Progenitor cell of endocrine pancreas (in vitro differentiated cells): ENCODE measurements at places on chromosomes 12 and 14. TPM values are rescaled to one million over a fixed set of nuclear protein-coding genes. Genes with fewer than 3 reads are reported as not detected.

RD3L gene
- total RNA-seq, result not detected in 2 replicates

KRT80 gene
- total RNA-seq, result 0.07 and 0.20 TPM in 2 replicates

SLC2A14 gene
- total RNA-seq, result 14.5 and 18.6 TPM in 2 replicates

NID2 gene
- 2.1 and 3.3 TPM in 2 replicates for total RNA-seq

ITGB7 gene
- total RNA-seq, result 0.29 and 0.93 TPM in 2 replicates

LALBA gene
- total RNA-seq, result not detected in 2 replicates

TAS2R9 gene
- total RNA-seq, result 0.26 and 0.29 TPM in 2 replicates

TMEM63C gene
- total RNA-seq, result 1.6 and 1.8 TPM in 2 replicates

BLOC1S1 gene
- 65.8 and 68.5 TPM in 2 replicates for total RNA-seq

CORO1C gene
- 68.3 and 85.5 TPM in 2 replicates for total RNA-seq

IL26 gene
- total RNA-seq, result not detected in 2 replicates

FOXG1 gene
- 1.2 and 1.4 TPM in 2 replicates for total RNA-seq

CRIP1 gene
- total RNA-seq, result 5.1 TPM in 2 replicates

AQP6 gene
- total RNA-seq, result 0.29 TPM in 1 of 2 replicates, not detected in the other

SLC39A2 gene
- not detected in 2 replicates for total RNA-seq

SYCP3 gene
- total RNA-seq, result not detected in 2 replicates

ACVRL1 gene
- total RNA-seq, result 0.18 TPM in 1 of 2 replicates, not detected in the other

LMNTD1 gene
- total RNA-seq, result not detected in 2 replicates

FGF23 gene
- total RNA-seq, result 0.14 and 0.40 TPM in 2 replicates

ZFHX2 gene
- 13.6 and 16.4 TPM in 2 replicates for total RNA-seq

KRT6C gene
- total RNA-seq, result not detected in 2 replicates

OASL gene
- not detected in 2 replicates for total RNA-seq

KIF5A gene
- 2.5 and 2.8 TPM in 2 replicates for total RNA-seq

VASH1 gene
- total RNA-seq, result 37.1 and 43.2 TPM in 2 replicates

GLT1D1 gene
- 5.7 and 6.5 TPM in 2 replicates for total RNA-seq

OTX2 gene
- total RNA-seq, result 0.27 TPM in 1 of 2 replicates, not detected in the other

PRKD1 gene
- 23.6 and 29.9 TPM in 2 replicates for total RNA-seq

B4GALNT3 gene
- total RNA-seq, result 58.3 and 67.0 TPM in 2 replicates

CNOT2 gene
- total RNA-seq, result 127 and 128 TPM in 2 replicates

CLEC2A gene
- not detected in 2 replicates for total RNA-seq

EAPP gene
- total RNA-seq, result 36.2 and 39.8 TPM in 2 replicates

CIROP gene
- total RNA-seq, result not detected in 2 replicates

POTEM gene
- not detected in 2 replicates for total RNA-seq

KRT71 gene
- total RNA-seq, result not detected in 2 replicates

CLEC14A gene
- 0.17 and 0.24 TPM in 2 replicates for total RNA-seq

NRL gene
- total RNA-seq, result 2.3 and 2.8 TPM in 2 replicates

SERPINA10 gene
- total RNA-seq, result 2.6 and 3.2 TPM in 2 replicates

CCDC184 gene
- 0.12 TPM in 1 of 2 replicates, not detected in the other for total RNA-seq

SARNP gene
- total RNA-seq, result 85.7 and 91.0 TPM in 2 replicates

KDM5A gene
- 137 and 138 TPM in 2 replicates for total RNA-seq

AQP2 gene
- 0.29 and 1.0 TPM in 2 replicates for total RNA-seq

DIO2 gene
- total RNA-seq, result 0.19 and 0.75 TPM in 2 replicates

ALX1 gene
- 3.0 and 3.2 TPM in 2 replicates for total RNA-seq

FZD10 gene
- 0.24 and 0.73 TPM in 2 replicates for total RNA-seq

IL22 gene
- total RNA-seq, result not detected in 2 replicates

NR2C1 gene
- 56.8 and 58.9 TPM in 2 replicates for total RNA-seq

BEGAIN gene
- total RNA-seq, result 0.58 and 0.65 TPM in 2 replicates
